ENCODE measurements at places on chromosomes 4 and X. TPM values are rescaled to one million over a fixed set of nuclear protein-coding genes. Genes with fewer than 3 reads are reported as not detected.
A peak's percentile ranks its signal among the peaks of the same experiment; 100 is the strongest.

The SYTL5 gene
- 0.17 TPM for polyA plus RNA-seq

- H3K27me3 ChIP-seq: no peaks in the 10 kb centered on the region
- no peaks in the 10 kb centered on the region for H3K36me3 ChIP-seq
- DNase-seq: no peak
- no peaks in the 10 kb centered on the region for H3K4me1 ChIP-seq
Observed at GRCh38 chrX:14351611-14352303, 177.6 kb upstream of the GLRA2 start.

The PIR gene
- 8.7 TPM for polyA plus RNA-seq

The CLDN34 gene
- 0.14 TPM for polyA plus RNA-seq

DNA sequence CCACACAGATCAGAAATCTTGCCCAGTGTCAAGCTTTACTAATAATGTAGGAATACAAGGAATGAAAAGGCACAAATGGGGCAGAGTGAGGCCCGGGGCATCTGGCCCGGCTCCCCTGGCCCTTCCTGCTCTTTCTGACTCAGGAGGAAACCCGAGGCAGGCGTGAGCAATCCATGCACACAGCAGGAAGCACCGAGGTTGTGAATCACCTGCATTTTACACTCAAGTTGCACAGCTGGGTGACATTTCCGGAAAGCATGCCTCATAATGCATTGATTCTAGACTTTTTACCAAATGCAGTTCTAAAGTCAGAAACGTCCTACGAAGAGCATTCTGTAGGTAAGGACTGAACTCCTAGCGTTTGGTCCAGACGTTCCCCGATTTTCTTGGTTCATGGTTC, 38.9 kb downstream of the PRIMPOL start:
- no peaks in the 10 kb centered on the region for H3K36me3 ChIP-seq
- H3K4me3 ChIP-seq: no peak overlapping the region
- peak overlapping the region; percentile 21 for H3K27ac ChIP-seq
- H3K27me3 ChIP-seq: no peaks in the 10 kb centered on the region
- peak; percentile 95 for DNase-seq

The LANCL3 gene
- polyA plus RNA-seq: not detected

- H3K4me3 ChIP-seq: no peak overlapping the region
- H3K27me3 ChIP-seq: no peaks in the 10 kb centered on the region
- DNase-seq: no peak
- H3K4me1 ChIP-seq: no peaks in the 10 kb centered on the region
- no peaks in the 10 kb centered on the region for H3K36me3 ChIP-seq
Observed at GRCh38 chr4:23015821-23016220, 323.1 kb downstream of the GBA3 start.

DNA sequence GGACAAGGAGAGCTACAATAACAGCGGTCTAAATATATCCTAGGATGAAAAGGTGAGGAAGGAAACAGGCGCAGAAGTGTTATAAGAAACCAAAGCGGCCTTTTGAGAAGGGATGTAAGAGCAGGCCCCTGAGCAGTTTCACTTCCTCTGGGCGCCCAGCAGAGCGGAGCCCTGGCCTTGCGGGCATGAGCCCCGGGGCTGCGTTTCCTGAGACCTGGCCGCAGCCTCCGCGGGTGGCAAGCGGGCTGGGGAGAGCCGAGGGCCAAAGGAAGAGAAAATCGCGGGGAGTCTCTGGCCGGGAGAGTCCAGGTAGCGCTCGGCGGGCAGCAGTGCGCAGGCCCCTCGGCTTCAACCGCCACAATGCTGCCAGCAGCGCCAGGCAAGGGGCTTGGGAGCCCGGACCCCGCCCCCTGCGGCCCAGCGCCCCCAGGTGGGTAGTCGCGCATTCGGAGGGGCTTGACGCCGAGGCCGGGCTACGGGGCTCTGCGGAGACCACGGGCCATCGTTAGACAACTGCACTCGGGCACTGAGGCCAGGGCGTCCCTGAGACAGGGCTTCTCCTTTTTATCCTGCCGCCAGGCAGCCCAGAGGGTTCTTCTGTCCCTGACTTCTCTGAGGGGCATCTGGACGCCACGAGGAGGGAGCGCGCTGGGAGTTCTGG, at the start of gene BANK1:
TSS of gene BANK1 (plus strand) at position 210 of the 661 bp plus-strand sequence. CDS start at position 361, 151 bp downstream.
- no peaks in the 10 kb centered on the region for H3K4me1 ChIP-seq
- peaks cover 4% of the 10 kb centered on the region for H3K27me3 ChIP-seq
- peak; percentile 2 for DNase-seq
- H3K4me3 ChIP-seq: peak within 1 kb of the TSS; percentile 41
- H3K27ac ChIP-seq: no peak within 1 kb of the TSS

- no peak for DNase-seq
- H3K4me3 ChIP-seq: no peak overlapping the region
- H3K36me3 ChIP-seq: peaks cover 4% of the 10 kb centered on the region
- no peak overlapping the region for H3K27ac ChIP-seq
- H3K4me1 ChIP-seq: no peaks in the 10 kb centered on the region
- H3K27me3 ChIP-seq: no peaks in the 10 kb centered on the region
Observed at GRCh38 chrX:41176263-41176662, 91.0 kb downstream of the USP9X start.

GRCh38 chr4:54217642-54218495, 11.2 kb upstream of the PDGFRA start:
- H3K27ac ChIP-seq: peak overlapping the region; percentile 81
- H3K4me1 ChIP-seq: peaks cover 3% of the 10 kb centered on the region
- H3K4me3 ChIP-seq: peak overlapping the region; percentile 48
- peak; percentile 83 for DNase-seq

Measured in IMR-90 (cell line).